ENCODE measurements at places on chromosomes 6 and 20.
A peak's percentile ranks its signal among the peaks of the same experiment; 100 is the strongest.

- H3K27ac ChIP-seq = no peak overlapping the region
- H3K27me3 ChIP-seq = no peaks in the 10 kb centered on the region
Observed at GRCh38 chr6:12892151-12892550, 175.6 kb downstream of the PHACTR1 start.

GRCh38 chr6:91608428-91608827 is 1021.6 kb upstream of the MAP3K7 start:
- no peak overlapping the region for H3K27ac ChIP-seq
- H3K4me3 ChIP-seq = no peak overlapping the region
- H3K4me1 ChIP-seq = no peaks in the 10 kb centered on the region
- H3K36me3 ChIP-seq = no peaks in the 10 kb centered on the region
- no peaks in the 10 kb centered on the region for H3K27me3 ChIP-seq
- no peak for DNase-seq

- no peaks in the 10 kb centered on the region for H3K36me3 ChIP-seq
- DNase-seq = no peak
- no peak overlapping the region for H3K27ac ChIP-seq
- H3K27me3 ChIP-seq = no peaks in the 10 kb centered on the region
- peaks cover 9% of the 10 kb centered on the region for H3K4me1 ChIP-seq
- no peak overlapping the region for H3K4me3 ChIP-seq
Observed at GRCh38 chr6:150194195-150194594, 51.4 kb downstream of the PPP1R14C start.

GRCh38 chr6:37496951-37497885 is 2.5 kb downstream of the CCDC167 start:
- H3K4me1 ChIP-seq = peaks cover 11% of the 10 kb centered on the region
- no peak overlapping the region for H3K4me3 ChIP-seq
- H3K36me3 ChIP-seq = no peaks in the 10 kb centered on the region
- H3K27me3 ChIP-seq = no peaks in the 10 kb centered on the region

DNA sequence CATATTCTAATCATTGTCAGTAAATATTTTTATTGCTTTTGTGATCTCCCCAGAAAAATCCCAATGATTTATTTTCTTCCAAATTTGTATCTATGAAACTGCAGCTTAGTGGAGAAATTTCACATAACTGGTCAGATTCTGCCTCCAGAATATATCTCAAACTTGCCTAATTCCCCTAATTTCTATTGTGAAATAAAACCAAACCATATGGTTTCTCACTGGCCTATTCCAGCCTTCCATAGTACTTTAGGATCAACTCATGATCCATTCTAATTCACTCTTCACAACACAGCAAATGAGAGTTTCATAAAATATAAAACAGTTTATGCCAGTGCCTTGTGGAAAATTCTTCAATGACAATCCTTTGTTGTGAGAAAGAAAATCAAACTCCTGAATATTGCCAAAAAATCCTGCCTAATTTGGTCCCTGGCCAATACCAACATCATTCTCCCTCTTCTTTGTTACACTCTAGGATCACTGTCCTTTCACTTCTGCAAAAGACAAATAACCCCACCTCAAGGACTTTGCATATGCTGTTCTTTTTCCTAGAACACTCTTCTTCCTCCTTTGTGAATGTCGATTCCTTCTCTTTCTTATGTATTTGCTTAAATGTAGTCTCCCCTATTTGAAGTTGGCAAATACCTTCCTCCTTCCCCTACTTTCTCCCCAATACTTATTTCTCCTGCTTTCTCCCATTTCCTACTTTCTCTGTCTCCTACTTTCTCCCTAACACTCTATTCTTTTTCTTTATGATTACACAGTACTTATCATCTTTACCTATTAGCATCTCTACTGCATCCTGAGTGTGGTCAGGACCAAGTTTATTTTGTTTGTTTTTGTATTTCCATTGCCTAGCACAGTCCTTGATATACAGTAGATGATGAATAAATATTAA is 587.5 kb downstream of the RFPL4B start:
- H3K27ac ChIP-seq = no peak overlapping the region
- no peak overlapping the region for H3K4me3 ChIP-seq
- H3K27me3 ChIP-seq = no peaks in the 10 kb centered on the region
- no peaks in the 10 kb centered on the region for H3K36me3 ChIP-seq
- H3K4me1 ChIP-seq = peaks cover 5% of the 10 kb centered on the region
- DNase-seq = no peak

DNA sequence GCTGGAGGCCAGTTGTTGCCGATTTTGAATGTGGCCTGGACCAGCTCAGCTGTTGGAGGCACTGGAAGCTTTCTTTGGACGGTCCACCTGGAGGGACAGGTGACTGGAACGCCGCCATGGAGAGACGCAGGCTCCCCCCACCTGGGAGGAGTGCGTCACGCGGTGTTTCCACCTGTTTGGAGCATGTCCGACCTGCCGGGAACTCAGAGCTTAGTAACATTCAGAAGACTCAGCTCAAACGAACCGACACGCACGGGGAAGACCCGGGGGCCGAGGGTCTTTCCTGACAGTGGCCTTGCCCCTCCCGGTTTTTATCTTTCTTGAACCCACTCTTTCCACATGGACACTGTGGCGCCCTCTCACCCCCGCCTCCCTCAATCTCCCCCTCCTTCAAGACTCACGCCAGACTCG is 141.6 kb downstream of the SMOC2 start:
- H3K27ac ChIP-seq = peak overlapping the region; percentile 86
- no peaks in the 10 kb centered on the region for H3K4me1 ChIP-seq
- H3K4me3 ChIP-seq = no peak overlapping the region

- H3K4me1 ChIP-seq = no peaks in the 10 kb centered on the region
- H3K27me3 ChIP-seq = no peaks in the 10 kb centered on the region
- no peak overlapping the region for H3K4me3 ChIP-seq
- H3K36me3 ChIP-seq = no peaks in the 10 kb centered on the region
- no peak overlapping the region for H3K27ac ChIP-seq
Observed at GRCh38 chr6:137413482-137413881, 80.7 kb downstream of the OLIG3 start.

GRCh38 chr6:125097186-125097585 is 56.4 kb upstream of the TPD52L1 start:
- H3K36me3 ChIP-seq = no peaks in the 10 kb centered on the region
- no peak overlapping the region for H3K27ac ChIP-seq
- no peaks in the 10 kb centered on the region for H3K27me3 ChIP-seq
- DNase-seq = no peak
- H3K4me3 ChIP-seq = no peak overlapping the region
- H3K4me1 ChIP-seq = peaks cover 10% of the 10 kb centered on the region

DNA sequence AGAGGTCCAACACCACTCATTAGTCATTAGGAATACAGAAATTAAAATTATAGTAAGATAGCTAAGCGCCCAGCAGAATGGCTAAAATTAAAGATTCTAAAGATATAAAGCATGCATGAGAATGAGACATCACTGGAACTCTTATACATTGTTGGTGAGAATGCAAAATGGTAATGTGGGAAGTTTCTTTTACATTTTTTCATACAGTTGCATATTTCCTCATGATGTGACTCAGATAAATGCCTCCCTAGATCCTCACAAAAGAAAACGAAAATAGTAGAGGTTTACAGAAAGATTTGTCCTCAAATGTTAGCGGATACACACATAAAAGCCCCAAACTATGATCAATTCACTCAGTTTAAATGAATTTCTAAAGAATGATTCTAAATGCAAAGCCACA is 633.7 kb upstream of the GJE1 start:
- no peaks in the 10 kb centered on the region for H3K36me3 ChIP-seq
- no peak overlapping the region for H3K4me3 ChIP-seq
- DNase-seq = no peak
- H3K27me3 ChIP-seq = no peaks in the 10 kb centered on the region

DNA sequence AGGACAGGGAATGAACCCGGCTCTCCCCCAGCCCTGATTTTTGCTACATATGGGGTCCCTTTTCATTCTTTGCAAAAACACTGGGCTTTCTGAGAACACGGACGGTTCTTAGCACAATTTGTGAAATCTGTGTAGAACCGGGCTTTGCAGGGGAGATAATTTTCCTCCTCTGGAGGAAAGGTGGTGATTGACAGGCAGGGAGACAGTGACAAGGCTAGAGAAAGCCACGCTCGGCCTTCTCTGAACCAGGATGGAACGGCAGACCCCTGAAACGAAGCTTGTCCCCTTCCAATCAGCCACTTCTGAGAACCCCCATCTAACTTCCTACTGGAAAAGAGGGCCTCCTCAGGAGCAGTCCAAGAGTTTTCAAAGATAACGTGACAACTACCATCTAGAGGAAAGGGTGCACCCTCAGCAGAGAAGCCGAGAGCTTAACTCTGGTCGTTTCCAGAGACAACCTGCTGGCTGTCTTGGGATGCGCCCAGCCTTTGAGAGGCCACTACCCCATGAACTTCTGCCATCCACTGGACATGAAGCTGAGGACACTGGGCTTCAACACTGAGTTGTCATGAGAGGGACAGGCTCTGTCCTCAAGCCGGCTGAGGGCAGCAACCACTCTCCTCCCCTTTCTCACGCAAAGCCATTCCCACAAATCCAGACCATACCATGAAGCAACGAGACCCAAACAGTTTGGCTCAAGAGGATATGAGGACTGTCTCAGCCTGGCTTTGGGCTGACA is 28.8 kb upstream of the ZBP1 start:
- H3K27ac ChIP-seq = no peak overlapping the region
- H3K36me3 ChIP-seq = peaks cover 9% of the 10 kb centered on the region
- H3K4me1 ChIP-seq = no peaks in the 10 kb centered on the region
- no peak overlapping the region for H3K4me3 ChIP-seq
- no peak for DNase-seq

- no peaks in the 10 kb centered on the region for H3K27me3 ChIP-seq
- no peak overlapping the region for H3K4me3 ChIP-seq
- no peaks in the 10 kb centered on the region for H3K4me1 ChIP-seq
- DNase-seq = peak; percentile 50
- peaks cover 100% of the 10 kb centered on the region for H3K36me3 ChIP-seq
Observed at GRCh38 chr20:36908603-36909002, 32.7 kb downstream of the TLDC2 start.
